ENCODE measurements at places on chromosomes 3 and 15.

DNA sequence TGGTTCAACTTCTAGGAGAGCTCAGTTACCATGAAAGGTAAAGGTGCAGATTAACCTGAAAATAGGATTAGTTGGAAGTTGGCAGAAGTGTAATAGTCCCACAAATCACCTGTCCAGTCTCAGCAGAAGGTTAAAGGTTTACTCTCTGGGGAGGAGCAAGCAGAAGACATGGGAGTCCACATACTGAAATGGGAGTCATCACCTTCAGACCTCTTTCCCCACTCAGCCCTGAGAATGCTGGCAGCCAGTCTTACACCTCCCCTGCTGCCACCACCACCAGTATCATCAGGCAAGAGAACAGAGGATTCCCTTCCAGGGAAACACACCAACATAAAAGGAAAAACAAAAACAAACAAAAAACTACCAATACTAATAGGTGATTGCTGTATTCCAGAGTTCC, 13.8 kb upstream of the PLA2G4D start:
- no peak for DNase-seq

- no peak for DNase-seq
Observed at GRCh38 chr3:70565861-70566260, 253.4 kb upstream of the MDFIC2 start.

DNA sequence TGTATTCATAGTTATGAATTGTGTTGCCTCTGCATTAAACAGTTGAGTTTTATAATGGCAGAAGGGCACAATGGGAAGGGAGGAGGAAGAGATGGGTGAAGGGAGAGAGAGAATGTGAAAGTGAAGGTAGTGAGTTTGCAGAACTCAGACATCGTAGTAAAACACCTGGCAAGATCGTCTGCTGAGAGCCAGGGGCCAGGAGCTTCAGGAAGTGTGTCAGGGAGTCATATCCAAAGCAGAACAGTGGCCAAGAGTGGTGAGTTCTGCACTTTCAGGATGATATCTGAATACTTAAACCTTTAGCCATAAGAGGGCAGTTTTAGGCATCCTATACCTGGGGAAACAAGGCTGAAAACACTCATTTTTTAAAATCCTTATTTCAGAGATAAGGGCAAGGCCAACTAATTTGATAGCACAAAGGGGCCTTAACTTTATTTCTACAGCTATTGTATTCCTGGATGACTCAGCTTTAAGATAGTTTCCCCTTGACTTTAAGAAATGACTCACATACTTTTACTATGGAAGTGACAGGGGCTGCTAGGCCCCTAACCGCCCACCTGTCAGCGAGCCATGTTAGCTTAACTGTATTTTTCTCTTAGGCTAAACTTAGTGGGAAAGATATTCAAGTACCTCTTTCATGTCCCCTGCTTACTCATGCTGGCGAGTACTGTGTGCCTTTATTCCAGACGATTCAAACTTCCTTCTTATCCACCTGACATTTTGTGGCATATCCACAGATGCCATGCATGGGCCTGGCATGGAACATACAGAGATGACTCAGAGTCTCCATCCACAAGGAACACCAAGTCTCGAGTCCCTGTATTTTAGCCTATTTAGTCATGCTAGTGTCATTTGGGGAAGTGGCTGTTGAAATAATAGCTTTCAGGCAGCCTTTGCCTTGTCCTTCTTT, 53.9 kb downstream of the RLBP1 start:
- DNase-seq: no peak

- DNase-seq: no peak
Observed at GRCh38 chr3:127994011-127994410, 58.2 kb upstream of the SEC61A1 start.

DNA sequence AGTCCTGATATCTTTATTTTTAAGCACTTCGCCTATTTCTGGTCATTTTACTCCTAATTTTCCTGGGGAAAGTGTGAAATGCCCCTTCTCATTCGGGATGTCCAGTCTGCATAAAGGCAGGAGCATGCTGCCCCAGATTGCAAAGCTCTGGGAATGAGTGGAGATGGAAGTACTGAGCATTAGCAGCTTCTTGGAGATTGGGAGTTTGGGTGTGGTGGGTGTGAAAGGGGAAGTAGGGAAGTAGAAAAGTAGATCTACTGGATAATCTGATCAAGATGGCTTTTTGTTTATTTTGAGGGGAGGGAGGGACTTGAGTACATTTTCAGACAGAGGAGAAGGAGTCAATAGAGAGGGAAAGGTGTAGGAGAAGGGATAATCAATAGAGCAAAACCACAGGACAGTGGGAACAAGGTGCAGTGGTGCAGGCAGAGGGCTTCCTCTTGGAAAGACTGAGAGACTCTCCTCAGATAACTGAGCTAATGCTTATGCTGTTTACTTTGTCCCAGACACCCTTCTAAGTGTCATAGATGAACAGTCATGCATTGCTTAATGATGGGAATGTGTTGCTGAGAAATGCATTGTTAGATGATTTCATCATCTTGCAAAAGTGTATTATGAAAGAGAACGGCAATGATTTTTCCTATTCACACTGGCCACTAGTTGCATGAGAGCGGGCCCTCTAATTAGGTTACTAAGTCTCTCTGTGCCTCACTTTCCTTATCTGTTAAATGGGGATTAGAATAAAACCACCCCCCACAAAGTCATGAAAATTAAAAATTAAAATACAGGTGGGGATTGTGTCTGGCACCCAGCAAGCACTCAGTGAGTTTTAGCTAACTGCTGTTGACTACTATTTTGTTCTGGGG, 45.5 kb downstream of the PHLDB2 start:
- no peak for DNase-seq
